CD4-positive, alpha-beta T cell (primary cell): ENCODE measurements at places on chromosomes 1 and 21. TPM values are rescaled to one million over a fixed set of nuclear protein-coding genes. Genes with fewer than 3 reads are reported as not detected.

GRCh38 chr1:204192589-204193352, 3.5 kb downstream of the KISS1 start:
- peaks cover 22% of the 10 kb centered on the region for H3K4me1 ChIP-seq
- no peak overlapping the region for H3K27ac ChIP-seq
- DNase-seq: no peak
- H3K27me3 ChIP-seq: peaks cover 30% of the 10 kb centered on the region

GRCh38 chr1:147496571-147497210, 44.6 kb upstream of the BCL9 start:
- no peak overlapping the region for H3K27ac ChIP-seq
- H3K27me3 ChIP-seq: no peaks in the 10 kb centered on the region
- no peak overlapping the region for H3K4me3 ChIP-seq
- peaks cover 6% of the 10 kb centered on the region for H3K4me1 ChIP-seq
- no peaks in the 10 kb centered on the region for H3K36me3 ChIP-seq
- DNase-seq: no peak

Gene CELA3A
- not detected for total RNA-seq

Gene SPRR4
- not detected for total RNA-seq

GRCh38 chr1:31627930-31628559, 10.6 kb downstream of the HCRTR1 start:
- H3K36me3 ChIP-seq: peaks cover 61% of the 10 kb centered on the region
- H3K4me3 ChIP-seq: no peak overlapping the region

- H3K4me1 ChIP-seq: peaks cover under 1% of the 10 kb centered on the region
- no peak for DNase-seq
- peaks cover 7% of the 10 kb centered on the region for H3K36me3 ChIP-seq
- no peak overlapping the region for H3K4me3 ChIP-seq
- H3K27ac ChIP-seq: no peak overlapping the region
These were observed 14.9 kb downstream of the DMAP1 start for GRCh38 chr1:44228218-44228617.

- DNase-seq: no peak
- H3K4me1 ChIP-seq: no peaks in the 10 kb centered on the region
- no peaks in the 10 kb centered on the region for H3K36me3 ChIP-seq
- no peak overlapping the region for H3K27ac ChIP-seq
- no peak overlapping the region for H3K4me3 ChIP-seq
- no peaks in the 10 kb centered on the region for H3K27me3 ChIP-seq
These were observed 64.3 kb upstream of the RAB3GAP2 start for GRCh38 chr1:220336391-220337031.

DNA sequence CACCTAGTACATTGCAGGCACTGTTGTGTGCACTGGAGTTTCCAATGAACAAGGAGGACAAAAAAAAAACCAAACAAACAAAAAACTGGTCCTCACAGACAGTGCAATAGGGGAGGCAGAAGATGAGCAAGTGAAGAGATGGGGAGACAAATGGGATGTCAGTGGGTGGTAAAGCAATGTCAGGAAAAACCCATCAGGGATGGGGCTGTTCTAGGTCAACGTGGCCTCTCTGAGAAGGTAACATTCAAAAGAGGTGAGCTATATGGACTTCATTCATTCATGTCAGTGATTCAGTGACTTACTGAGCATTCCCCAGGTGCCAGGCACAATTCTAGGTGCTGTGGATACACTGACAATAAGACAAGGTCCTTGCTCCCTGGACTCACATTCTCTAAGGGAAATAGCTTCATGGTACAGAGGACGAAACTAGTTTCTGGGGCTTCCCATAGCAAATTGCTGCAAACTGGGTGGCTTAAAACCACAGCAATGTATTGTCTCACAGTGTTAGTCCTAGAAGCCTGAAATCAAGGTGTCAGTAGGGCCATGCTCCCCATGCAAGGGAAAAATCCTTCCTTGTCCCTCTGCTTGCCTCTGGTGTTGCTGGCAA, 140.5 kb upstream of the KLHDC7A start:
- DNase-seq: no peak
- H3K4me1 ChIP-seq: no peaks in the 10 kb centered on the region

GRCh38 chr1:37156646-37157045, 122.3 kb upstream of the GRIK3 start:
- H3K27me3 ChIP-seq: peaks cover 2% of the 10 kb centered on the region
- H3K4me1 ChIP-seq: no peaks in the 10 kb centered on the region
- H3K27ac ChIP-seq: no peak overlapping the region

GRCh38 chr1:59298710-59299346, 1.9 kb downstream of the FGGY start:
- H3K36me3 ChIP-seq: no peaks in the 10 kb centered on the region
- H3K27me3 ChIP-seq: no peaks in the 10 kb centered on the region
- H3K27ac ChIP-seq: no peak overlapping the region
- H3K4me1 ChIP-seq: peaks cover 7% of the 10 kb centered on the region
- H3K4me3 ChIP-seq: no peak overlapping the region

Gene ADORA3
- total RNA-seq: not detected

DNA sequence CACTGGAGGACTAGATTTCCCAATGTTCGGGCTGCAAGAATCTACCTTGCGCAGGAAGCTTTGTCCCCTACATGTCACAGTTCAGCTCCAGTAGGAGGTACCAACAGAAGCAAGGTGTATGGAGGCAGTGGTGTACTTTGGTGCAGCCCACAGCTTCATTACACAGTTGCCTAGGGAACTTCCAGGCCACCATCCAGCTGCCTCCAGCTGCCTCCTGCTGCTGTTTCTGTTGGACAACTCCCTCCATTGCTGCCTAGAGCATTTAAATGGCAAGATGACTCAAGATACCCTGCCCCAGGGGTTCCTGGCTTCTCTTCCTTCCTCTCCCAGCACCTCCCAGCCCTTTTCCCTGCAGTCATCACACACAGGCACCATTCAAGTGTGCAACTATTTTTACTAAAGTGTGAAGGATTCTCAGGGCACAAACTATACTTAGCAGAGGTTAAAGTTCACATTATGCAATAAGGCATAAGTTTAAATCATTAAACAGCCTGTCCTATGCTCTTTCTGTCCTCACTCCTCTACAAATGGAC, 39.0 kb upstream of the ATP1A1 start:
- H3K4me1 ChIP-seq: peaks cover 17% of the 10 kb centered on the region
- DNase-seq: no peak
- no peaks in the 10 kb centered on the region for H3K36me3 ChIP-seq
- no peak overlapping the region for H3K4me3 ChIP-seq
- no peak overlapping the region for H3K27ac ChIP-seq

Gene MAP3K21
- total RNA-seq: 0.95 TPM

Gene CELA2A
- total RNA-seq: not detected
